GM23248 (cell line): ENCODE measurements at places on chromosomes 6 and 20. TPM values are rescaled to one million over a fixed set of nuclear protein-coding genes. Genes with fewer than 3 reads are reported as not detected.
A peak's percentile ranks its signal among the peaks of the same experiment; 100 is the strongest.

OR2H2 gene
- not detected in 2 replicates for total RNA-seq

TP53TG5 gene
- total RNA-seq: not detected in 2 replicates

- H3K4me1 ChIP-seq: peaks cover 17% of the 10 kb centered on the region
- H3K4me3 ChIP-seq: no peak overlapping the region
- H3K36me3 ChIP-seq: no peaks in the 10 kb centered on the region
- no peak overlapping the region for H3K27ac ChIP-seq
- H3K27me3 ChIP-seq: no peaks in the 10 kb centered on the region
- DNase-seq: peak; percentile 41
These were observed 187.1 kb downstream of the BMP7 start for GRCh38 chr20:57079031-57080005.

- H3K4me1 ChIP-seq: no peaks in the 10 kb centered on the region
- no peaks in the 10 kb centered on the region for H3K36me3 ChIP-seq
These were observed 397.5 kb downstream of the HDGFL1 start for GRCh38 chr6:22966691-22967422.

- H3K27ac ChIP-seq: no peak overlapping the region
- H3K4me3 ChIP-seq: no peak overlapping the region
- DNase-seq: no peak
- no peaks in the 10 kb centered on the region; the same call in 1 of the 2 replicates for H3K27me3 ChIP-seq
These were observed 70.8 kb downstream of the CHMP4B start for GRCh38 chr20:33881989-33882388.
